CD8-positive, alpha-beta T cell (primary cell): ENCODE measurements at places on chromosomes 5 and 9.

GRCh38 chr5:172123269-172123692, 64.7 kb downstream of the STK10 start:
- DNase-seq, result no peak

DNA sequence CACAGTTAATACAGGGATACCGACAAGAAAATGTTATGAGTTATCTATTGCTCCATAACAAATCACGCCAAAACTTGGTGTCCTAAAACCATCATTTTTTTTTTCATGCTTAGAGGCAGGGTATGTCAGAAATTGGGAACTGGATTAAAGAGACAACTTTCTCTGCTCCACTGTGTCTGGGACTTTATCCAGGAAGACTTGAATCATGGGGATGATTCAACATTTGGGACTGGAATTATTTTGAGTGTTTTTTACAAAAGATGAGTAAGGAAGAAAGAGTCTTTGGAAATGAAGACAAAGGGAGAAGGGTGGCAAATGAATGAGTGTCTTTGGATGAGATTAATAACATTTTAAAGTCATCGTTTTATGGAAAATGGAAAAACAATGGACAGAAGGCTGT, 1883.7 kb upstream of the C9orf72 start:
- no peak for DNase-seq

- DNase-seq, result no peak
These were observed 1.2 kb downstream of the CDC14B start for GRCh38 chr9:96618209-96619123.

DNA sequence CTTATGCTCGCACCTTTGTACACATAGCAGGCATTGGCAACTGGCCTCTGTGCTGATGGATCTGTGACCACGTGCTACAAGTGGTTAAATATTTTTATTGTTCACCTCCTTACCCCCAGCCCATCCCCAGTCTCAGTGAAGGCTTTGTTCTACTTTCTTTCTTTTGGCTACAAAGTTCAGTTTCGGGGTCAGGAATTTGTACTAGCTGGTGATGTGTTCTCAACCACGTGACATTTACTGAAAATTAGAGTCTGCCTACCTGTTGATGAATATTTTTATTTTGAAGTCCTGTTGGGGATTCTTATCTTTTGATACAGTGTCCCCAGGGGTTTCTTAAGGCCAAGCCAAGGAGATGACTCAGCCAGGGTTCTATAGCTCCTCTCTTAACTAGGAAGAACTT, 47.8 kb downstream of the C9orf57 start:
- no peak for DNase-seq

DNA sequence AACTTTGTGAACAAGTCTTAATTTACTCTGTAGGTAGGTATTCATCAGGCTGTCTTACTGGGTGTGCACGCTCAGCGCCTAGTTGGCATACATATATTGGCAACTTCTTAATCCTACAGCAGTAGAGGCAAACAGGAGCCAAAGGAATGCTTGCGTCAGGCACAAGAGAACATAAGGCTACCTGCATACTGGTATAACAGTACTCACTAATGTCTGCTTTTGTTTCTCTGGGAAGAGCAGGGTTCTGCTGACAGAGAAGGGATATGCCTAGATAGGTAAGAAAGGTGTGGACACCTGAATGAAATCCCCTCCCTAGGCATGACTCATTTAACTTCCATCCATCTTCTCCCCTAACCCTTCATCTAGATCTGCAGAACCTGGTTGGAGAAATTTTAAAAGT, 40.1 kb downstream of the ELL2 start:
- DNase-seq, result no peak
